Epithelial cell of esophagus (primary cell): ENCODE measurements at places on chromosomes 7 and 10.
A peak's percentile ranks its signal among the peaks of the same experiment; 100 is the strongest.

DNA sequence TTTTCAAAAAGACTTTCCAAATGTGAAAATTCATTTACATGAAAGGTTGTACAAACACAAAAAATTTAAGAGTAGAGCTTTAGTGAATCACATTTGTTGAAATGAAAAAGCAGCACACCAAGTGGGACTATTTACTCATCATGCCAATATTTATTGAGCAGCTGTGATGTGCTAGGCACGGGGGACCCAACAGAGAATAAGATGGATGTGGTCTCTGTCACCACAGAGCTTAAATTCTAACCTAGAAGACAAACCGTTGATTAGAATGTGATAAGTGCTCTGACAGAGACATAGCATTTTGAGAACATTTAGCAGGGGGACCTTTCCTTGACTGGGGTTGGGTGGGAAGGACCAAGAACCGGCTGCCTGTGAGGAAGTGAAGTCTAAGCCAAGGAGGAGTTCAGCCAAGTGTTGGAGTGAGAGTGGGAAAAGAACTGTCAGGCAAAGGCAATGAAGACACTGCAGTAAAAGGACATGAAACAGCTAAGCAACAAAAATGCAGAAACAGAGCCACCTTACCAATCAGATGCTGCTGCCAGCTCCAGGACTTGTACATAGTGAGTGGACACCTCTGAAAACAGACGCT, 19.1 kb downstream of the ADAM12 start:
- no peak for DNase-seq

DNA sequence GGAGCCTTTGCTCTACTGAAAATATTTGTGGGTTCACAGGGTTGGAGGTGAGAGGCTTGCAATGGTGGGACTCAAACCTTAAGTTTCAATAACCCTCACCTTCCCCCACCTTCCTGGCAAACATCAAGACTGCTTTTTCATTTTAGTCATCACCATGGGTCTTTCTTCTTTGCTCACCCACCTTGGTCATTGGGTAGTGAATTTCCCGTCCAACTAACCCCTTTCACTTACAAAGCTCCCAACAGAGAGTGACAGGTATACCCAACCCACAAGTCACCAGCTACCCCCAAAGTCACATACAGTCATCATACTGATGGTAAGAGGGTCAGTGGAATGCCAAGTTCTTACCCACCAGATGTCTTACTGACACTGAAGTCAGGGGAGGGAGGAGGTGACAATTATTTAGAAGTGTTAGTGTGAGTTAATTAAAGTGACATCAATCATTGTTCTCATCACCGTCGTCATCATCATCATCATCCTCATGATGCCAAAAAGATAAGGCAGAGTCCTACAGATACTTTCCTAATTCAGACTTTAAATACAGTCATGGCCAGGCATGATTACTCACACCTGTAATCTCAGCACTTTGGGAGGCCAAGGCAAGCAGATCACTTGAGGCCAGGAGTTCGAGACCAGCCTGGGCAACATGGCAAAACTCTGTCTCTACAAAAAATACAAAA, 49.0 kb downstream of the PIK3AP1 start:
- no peak for DNase-seq

DNA sequence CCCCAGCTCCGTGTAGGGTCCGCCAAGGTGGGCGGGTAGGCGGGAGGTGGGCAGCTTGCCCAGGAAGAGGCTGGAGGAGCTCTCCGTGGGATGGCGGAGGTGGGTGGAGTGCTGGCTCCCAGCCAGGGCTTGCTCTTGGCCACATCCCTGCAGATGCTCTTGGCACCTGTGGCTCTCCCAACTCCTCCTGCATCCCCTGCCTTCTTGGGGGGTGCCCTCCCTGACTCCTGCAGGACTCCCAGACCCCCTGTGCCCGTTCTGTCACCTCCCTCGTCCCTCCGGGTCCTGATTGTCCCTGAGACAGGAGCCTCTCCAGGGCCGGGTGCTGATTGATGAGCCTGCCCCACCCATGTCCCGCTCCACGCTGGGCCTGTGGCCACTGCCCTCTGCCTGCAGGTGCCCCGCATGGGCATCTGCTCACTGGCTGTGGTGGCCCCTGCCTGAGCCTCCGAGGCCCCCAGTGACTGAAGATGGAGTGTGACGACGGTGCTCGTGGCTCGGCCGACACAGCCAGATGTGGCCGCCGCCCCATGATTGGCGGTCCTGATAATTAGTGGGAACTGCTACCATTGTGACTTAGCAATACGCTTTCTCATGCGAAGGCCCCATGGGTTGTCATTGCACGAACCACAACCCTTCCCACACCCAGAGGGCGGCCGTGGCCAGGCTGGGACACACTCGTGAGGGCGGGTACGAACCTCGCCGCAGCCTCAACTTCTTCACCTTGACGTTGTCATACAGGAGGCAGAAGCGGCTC, 23.6 kb downstream of the CFAP46 start:
- DNase-seq, result no peak

DNA sequence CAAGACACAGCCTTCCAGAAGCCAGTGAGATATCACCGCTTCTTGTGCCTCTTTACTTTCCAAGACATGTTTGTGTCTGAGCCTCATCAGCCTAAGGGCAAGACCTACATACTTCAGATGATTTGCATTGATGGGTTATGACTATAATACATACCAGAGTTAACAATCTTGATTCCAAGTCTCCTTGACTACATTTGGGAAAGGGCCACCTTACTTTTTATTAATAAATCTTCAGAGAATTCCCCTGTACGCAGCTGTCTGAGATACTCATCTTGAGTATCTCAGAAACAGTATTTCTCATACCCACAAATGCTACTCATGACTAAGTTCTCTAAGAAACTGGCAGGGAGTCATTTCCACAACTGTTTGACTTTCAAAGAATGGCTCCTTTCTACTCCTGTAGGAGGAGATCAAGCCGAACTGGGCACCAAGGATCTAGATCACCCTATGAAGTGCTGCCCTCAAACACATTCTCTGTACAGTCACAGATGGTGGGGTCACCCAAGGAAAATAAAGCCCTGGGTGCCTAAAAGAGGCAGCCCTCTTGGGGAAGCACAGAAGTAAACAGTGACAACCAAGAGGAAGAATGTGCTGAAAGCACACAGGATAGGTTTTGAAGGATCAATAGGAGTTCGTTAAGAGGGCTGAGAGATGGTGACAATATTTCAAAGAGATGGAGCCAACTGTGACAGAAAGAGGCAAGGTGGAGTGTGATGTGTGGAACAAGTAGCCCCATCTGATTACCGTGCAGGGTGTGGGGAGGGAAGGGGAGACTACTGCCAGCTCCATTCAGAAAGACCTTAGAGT, 138.9 kb downstream of the JAZF1 start:
- DNase-seq, result peak; percentile 66
